ENCODE measurements at places on chromosomes 7 and 10.
A peak's percentile ranks its signal among the peaks of the same experiment; 100 is the strongest.

DNA sequence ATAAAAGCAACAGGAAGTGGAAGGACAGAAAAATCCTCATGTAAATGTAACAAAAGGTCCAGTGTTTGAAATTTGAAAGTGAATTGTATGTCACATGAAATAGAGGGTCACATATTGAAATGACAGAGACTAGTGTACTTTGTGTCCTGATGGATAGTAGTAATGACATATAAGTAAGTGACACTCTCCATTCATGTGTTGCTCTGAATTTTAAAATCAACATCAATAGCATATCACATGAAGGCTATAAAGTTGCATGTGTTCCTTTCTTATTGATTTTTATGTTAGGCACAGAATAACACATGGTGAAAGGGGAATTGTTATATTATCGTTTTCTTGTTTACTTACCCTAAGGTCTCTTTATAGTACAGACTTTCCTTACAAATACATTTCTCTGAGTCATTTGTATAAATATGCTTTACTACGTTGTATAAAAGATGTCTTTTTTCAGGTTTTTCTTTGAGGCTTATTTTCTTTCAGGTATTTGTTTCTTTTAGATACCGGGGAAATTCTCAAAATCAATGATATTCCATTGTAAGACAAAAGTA is 104.6 kb upstream of the CACNA2D1 start:
- no peak for DNase-seq

GRCh38 chr10:15723803-15724202 is 4.1 kb upstream of the ITGA8 start:
- DNase-seq = no peak

- no peak for DNase-seq
Measured at GRCh38 chr10:45404087-45404769, 30.2 kb downstream of the ALOX5 start.

DNA sequence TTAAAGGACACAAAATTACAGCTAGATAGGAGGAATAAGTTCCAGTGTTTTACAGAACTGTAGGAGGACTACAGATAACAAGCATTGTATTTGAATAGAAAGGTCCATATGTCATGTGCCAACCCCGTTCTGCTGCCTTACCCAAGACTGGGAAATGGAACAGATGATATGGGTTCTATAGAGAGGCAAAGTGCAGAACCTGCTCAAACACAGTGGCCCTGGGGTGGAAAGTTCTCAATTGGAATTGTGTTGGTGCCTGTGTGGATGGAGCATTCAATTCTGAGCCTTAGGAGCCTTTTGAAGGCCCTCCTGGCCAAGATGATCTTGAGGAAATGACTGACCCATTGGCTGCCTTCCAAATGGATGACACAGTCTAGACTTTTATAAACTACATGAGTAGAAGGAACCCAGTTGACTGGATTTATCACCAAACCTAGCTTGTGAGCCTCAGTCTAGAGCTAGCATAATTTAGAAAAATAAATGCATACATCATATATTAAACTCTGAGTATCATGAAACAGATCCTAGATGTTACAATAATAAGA is 4.1 kb upstream of the PRSS1 start:
- no peak for DNase-seq

- DNase-seq = no peak
Measured at GRCh38 chr10:35150308-35150707, 23.7 kb downstream of the CREM start.

DNA sequence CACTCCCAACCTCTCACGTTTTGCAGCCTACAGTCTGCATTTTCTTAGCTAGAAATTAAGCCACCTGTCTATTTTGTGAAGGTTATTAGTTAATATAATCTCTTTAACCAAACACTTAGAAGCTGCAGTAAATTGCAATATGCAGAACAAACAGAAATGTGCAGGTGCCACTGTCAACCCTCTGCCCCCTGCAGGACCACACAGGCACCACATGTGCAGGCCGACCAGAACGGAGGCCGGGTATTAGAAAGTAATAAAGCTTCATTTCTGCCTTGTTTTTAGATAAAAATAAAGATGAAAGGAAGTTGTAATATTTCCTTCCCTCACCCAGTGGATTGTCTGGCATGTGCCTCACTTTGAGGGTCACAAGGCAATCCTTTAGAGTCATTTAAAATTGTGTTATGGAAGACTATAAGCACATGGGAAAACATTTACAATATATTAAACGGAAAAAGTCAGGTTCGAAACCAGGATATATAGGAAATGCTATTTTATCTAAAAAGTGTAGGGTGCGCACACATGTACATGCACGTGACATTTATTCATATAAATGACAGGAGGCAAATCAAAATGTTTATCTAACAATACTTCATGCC is 158.2 kb downstream of the ARHGAP12 start:
- peak; percentile 9 for DNase-seq

DNA sequence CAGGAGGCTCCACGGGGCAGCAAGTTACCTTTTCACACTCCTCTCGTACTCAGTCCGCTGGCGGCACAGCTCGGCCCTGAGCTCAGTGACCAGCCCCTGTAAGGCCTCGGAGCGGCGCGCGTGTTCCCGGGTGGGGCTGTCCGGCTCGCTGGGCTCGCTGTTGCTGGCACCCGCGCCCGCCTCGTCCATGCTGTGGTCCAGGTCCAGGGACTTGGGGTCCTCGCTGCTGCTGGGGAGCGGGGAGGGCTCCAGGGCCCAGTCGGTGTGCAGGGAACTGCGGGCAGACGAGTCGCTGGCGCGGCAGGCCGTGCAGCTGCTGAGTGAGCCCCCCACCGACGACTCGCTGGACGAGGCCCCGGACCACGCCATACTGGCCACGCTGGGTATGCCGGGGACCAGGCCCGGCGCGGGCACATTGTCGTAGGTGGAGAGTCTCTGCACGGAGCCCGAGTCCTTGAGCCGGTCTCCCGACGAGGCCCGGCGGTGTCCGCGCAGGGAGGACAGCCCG is 143.8 kb downstream of the MAPK8 start:
- DNase-seq = no peak

DNA sequence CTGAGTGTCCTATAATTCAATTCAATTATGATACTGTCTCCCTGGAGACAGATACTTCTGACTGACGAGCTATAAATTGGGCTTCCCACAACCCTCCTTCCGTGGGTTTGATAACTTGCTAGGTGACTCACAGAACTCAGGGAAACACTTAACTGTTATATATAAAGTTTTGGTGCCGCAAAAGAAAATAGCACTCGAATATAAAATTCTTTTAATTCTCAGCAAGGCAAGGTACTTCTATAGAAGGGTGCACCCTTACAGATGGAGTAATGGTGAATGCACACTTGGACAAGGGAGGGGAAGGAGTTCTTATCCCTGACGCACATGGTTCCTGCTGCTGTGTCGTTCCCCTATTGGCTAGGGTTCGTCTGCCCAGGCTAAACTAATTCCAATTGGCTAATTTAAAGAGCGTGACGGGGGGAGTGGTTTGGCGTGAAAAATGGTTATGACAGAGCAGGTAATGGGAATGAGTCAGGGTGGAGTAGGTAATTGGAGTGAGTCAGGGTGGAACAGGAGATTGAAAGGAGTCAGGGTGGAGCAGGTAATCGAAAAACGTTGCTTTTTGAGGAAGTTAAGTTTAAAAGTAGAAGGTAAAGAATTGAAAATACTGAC is 20.8 kb upstream of the GHITM start:
- DNase-seq = no peak

GRCh38 chr7:108094346-108094745 is 35.8 kb downstream of the LAMB4 start:
- no peak for DNase-seq

GRCh38 chr10:100780324-100780723 is 34.9 kb downstream of the PAX2 start:
- DNase-seq = no peak

DNA sequence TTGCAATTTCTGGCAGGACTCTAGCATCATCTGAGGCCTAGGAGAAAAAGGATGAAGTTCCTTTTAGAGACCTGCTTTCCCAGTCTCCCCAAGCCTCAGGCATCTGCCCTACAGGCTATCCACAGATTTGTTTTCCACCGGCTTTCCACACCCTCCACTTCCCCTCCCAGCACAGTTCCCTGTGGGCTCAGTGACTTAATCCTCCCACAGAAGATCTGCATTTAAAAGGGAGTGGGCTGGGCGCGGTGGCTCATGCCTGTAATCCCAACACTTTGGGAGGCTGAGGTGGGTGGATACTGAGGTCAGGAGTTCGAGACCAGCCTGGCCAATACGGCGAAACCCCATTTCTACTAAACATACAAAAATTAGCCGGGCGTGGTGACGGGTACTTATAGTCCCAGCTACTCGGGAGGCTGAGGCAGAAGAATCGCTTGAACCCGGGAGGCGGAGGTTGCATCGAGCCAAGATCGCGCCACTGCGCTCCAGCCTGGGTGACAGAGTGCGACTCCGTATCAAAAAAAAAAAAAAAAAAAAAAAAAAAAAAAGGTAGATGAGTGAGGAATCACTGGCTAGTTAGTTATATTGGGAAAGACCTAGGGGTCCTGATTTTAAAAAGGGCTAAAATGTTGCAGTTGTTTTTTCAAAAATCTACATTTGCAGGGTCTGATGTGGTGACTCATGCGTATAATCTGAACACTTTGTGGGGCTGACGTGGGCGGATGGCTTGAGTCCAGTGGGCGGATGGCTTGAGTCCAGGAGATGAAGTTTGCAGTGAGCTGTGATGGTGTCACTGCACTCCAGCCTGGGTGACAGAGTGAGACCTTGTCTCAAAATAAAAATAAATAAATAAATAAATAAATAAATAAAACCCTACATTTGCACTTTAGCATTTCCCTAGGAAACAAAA is 119.5 kb downstream of the BAMBI start:
- DNase-seq = no peak

DNA sequence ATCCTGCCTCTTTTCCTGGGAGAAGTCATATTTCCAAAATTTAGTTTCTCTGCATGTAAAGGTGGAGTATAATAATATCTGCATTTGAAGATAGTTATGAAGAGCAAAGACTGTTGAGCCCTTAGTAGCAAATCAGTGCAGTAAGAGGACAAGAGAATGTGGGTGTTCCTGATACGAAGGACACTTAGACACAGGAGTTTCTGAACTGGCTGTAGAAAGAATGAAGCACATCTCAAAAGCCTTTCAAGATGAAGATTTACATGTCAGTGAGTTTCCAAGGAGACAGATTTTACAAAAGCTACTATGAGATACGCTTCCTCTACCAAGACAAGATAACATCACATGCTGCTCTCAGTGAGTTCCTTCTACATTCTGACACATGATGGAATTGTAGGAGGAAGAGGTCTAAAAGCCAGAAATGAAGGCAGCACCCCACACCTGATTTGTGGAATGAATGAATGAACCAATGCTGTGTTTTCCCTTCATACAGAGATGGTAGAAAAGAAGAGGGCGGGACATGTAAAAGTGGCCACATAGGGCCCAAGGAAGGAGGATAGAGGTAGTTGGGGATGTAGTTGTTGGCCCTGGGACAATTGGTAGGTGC is 173.6 kb upstream of the PDE1C start:
- DNase-seq = no peak

GRCh38 chr7:137454246-137454724 is 110.8 kb upstream of the PTN start:
- DNase-seq = no peak

- DNase-seq = no peak
Measured at GRCh38 chr10:13296476-13296875, 3.4 kb downstream of the PHYH start.

GRCh38 chr10:2119316-2119715 is 382.0 kb upstream of the ADARB2 start:
- no peak for DNase-seq

- no peak for DNase-seq
Measured at GRCh38 chr7:155942226-155942950, 130.1 kb upstream of the SHH start.

DNA sequence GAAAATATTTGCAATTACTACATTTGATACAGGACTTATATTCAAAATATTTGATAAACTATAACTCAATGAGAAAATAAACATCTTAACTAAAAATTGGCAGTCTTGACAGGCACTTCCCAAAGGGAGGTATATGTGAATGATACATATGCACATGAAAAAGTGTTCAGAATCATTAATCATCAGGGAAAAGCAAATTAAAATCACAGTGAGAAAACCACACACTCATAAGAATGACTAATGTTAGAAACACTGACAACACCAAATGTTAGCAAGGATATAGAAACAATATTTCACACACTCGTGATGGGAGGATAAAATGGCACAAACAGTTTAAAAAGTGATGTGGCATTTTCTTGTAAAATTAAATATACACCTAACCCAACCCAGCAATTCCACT is 4.1 kb upstream of the VPS26A start:
- DNase-seq = no peak

DNA sequence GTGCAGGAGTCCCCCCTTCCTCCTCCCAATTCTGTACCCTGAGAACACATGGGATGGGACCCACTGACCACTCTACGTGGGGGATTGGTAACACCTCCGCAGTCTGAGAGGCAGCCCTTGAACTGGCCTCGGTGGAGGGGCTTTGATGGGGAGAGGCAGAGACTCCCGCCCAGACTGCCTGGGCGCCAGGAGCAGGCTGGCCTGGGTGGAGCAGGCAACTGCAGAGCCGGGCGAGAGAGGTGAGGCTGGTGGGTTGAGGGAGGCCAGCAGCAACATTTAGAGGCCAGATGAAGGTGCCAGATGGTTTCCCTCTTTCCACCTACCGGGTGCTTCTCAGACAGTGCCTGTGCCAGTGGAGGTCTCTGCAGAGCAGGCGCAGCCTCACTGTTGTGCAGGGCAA is 30.7 kb upstream of the ZNF467 start:
- no peak for DNase-seq

- DNase-seq = peak; percentile 31
Measured at GRCh38 chr7:151400626-151401315, 9.1 kb downstream of the WDR86 start.

DNA sequence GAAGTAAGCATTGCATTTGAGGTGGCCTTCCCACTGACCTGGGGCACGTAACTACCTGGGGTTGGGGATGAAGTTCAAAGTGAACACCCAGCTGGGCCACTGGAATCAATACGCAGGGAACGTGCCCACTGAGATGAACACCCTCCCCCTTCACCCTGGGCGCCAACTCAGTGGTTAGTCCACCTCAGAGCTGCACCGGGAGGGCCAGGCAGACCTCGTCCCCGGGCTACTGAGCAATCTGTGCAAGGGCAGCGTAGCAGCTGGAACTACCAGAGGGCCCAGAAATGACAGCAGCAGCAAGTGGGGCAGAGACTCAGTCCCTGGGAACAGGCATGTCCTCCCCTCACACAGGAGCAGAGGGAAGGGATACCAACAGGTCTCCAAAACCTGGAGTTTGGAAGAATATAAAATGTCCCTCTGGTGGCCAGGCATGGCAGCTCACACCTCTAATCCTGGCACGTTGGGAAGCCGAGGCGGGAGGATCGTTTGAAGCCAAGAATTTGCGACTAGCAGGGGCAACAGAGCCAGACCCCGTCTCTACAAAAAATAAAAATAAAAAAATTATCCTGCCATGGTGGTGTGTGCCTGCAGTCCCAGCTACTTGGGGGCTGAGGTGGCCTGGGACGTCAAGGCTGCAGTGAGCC is 143.9 kb downstream of the SH3PXD2A start:
- DNase-seq = no peak

All from T-helper 22 cell (primary cell).